ENCODE measurements at places on chromosomes 16 and 17.

DNA sequence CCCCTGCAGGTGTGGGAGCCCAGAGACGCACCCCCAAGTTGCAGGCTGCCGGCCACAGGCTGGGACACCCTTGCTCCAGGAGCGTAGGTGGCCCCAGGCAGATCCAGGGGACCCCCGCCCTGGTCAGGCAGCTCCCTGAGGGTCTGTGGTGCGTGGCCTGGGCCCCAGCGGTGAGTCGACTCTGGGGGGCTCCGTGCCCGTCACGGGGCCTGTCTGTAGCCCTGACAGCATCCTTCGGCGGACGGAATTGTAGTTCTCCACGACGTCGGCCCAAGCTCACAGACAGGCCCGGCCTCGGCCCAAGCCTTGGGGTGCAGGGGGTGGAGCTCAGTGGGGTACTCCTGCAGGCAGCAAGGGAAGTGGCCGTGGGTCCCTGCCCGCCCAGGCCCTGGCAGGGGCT is 82.9 kb downstream of the LMF1 start:
- DNase-seq, result no peak

GRCh38 chr16:62041401-62041800 is 5.2 kb upstream of the CDH8 start:
- DNase-seq, result peak; percentile 30

DNA sequence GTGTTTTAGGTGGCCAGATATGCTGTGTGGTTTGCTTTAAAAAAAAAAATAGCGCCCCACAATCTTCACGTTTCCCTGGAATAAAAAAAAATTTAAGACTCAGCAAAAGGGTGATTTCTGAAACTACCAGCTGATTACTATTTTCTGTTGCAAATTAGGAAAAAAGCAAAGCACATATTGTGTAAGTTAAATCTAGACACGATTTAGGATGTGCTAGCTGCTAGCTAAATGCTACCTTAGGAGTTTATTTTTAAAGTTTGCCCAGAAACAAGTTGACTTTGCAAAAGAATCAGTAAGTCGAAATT is 944 bp upstream of the MARF1 start:
- no peak for DNase-seq

DNA sequence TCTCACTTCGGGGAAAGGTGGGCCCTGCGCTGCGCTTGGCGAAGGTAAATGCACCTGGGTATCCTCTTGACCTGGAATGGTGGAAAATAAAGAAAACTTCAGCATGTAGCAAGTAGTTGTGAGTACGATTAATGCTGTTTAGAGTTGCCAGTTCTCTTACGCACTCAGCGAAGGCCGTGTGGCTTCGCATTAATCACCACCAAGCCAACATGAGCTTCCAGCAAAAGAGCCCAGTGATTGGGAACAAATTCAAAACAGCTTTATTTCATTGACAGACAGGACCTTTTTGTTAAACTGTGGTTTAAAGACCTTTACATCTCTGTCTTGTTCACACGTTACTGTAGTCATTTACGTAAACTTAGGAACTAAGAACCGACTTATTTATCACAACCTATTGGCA is 531.4 kb downstream of the MAF start:
- DNase-seq, result no peak

GRCh38 chr17:82938873-82939620 is 99.2 kb upstream of the ZNF750 start:
- no peak for DNase-seq

- no peak for DNase-seq
These were observed 192.1 kb downstream of the CBLN1 start for GRCh38 chr16:49089533-49089932.

- no peak for DNase-seq
These were observed 15.9 kb downstream of the TANC2 start for GRCh38 chr17:62981933-62982332.
